ENCODE measurements at places on chromosomes 3 and 15. TPM values are rescaled to one million over a fixed set of nuclear protein-coding genes. Genes with fewer than 3 reads are reported as not detected.

GRCh38 chr15:62365795-62366442 lies 200.8 kb upstream of the C2CD4B start:
- DNase-seq, result no peak
- no peaks in the 10 kb centered on the region for H3K27me3 ChIP-seq
- H3K27ac ChIP-seq, result no peak overlapping the region
- no peaks in the 10 kb centered on the region for H3K36me3 ChIP-seq

- no peaks in the 10 kb centered on the region for H3K27me3 ChIP-seq
- H3K27ac ChIP-seq, result no peak overlapping the region
- peak; percentile 61 for DNase-seq
- no peaks in the 10 kb centered on the region for H3K36me3 ChIP-seq
- H3K4me1 ChIP-seq, result no peaks in the 10 kb centered on the region
Observed at GRCh38 chr3:147816752-147817151, 407.6 kb downstream of the ZIC1 start.

DNA sequence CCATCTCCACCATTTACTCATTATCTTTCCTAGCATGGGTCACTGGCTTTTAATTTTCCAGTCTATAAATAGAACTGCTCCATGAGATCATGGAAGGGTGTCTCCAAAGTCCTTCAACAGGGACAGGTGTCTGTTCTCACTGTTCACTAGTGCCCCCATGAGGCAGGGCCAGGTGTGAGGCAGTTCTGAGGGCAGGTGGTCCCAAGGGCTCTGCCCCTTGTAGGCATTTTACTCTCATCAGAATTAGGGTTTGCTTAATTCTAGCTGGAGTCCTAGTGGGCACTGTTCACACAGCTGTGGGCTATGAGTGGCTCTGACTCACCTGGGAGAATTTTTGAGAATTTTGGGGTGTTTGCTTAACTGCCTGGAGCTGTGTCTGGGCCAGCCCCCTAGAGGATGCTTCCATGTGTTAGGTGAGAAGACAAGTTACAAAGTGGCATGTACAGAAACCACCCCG lies 248.0 kb upstream of the LYSMD4 start:
- no peak for DNase-seq
- no peak overlapping the region for H3K4me3 ChIP-seq
- no peaks in the 10 kb centered on the region for H3K27me3 ChIP-seq
- H3K36me3 ChIP-seq, result no peaks in the 10 kb centered on the region
- H3K27ac ChIP-seq, result no peak overlapping the region

DNA sequence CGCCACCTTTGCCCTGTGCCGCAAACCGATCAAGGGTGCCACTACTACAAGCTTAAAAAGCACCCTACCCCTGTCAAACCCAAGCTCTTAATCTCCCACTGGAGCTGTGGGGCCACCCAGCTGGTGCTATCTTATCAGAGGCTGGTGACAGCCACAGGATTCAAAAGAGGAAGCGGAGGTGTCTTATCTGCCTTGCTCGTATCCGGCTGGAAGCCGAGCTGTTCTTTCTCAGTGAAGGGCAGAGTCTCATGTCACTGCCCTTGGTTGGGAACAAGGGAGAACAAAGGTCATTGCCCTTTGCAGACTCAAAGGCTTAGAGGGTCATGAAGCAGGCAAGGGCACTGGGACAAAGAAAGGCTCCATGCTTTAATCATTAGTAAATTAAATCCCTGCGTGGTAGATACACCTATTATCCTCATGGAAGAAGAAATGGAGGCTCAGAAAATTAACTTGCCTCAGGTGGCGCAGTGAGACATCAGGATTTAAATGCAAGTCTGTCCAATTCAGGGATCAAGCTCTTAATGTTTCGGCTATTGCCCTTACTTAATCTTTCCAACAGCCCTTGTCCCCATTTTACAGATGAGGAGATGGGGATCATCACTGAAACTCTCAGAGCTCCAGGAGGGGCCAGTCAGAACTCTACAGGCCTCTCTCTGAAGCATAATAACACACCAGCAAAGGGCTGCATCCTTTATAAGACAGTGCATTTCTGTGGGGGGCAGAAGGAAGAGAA lies 360.0 kb upstream of the PROK2 start:
- no peak overlapping the region for H3K27ac ChIP-seq
- no peaks in the 10 kb centered on the region for H3K36me3 ChIP-seq
- DNase-seq, result no peak
- H3K27me3 ChIP-seq, result no peaks in the 10 kb centered on the region
- no peaks in the 10 kb centered on the region for H3K4me1 ChIP-seq
- H3K4me3 ChIP-seq, result no peak overlapping the region

GRCh38 chr15:72690938-72691337 lies 4.9 kb downstream of the BBS4 start:
- DNase-seq, result no peak
- H3K4me3 ChIP-seq, result no peak overlapping the region
- H3K36me3 ChIP-seq, result no peaks in the 10 kb centered on the region
- H3K4me1 ChIP-seq, result peaks cover 8% of the 10 kb centered on the region
- H3K27ac ChIP-seq, result no peak overlapping the region

GRCh38 chr3:184540777-184541681 lies 20.6 kb upstream of the EPHB3 start:
- H3K27ac ChIP-seq, result no peak overlapping the region
- no peak overlapping the region for H3K4me3 ChIP-seq
- no peaks in the 10 kb centered on the region for H3K4me1 ChIP-seq
- peaks cover 22% of the 10 kb centered on the region for H3K27me3 ChIP-seq

DNA sequence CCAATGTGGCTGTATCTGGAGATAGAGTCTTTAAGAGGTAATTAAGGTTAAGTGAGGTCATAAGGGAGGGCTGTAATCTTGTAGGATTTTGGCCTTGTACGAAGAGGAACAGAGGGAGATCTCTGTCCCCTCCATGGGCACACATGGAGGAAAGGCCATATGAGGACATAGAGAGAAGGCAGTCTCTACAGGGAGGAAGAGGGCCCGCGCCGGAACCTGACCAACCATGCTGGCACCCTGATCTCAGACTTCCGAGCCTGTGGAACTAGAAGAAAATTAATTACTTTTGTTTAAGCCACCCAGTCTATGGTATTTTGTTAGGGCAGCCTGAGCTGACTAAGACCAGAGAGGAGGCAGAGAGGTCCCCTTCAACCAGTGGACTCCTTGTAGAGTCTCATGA lies 17.7 kb upstream of the MRPS22 start:
- no peak overlapping the region for H3K27ac ChIP-seq

- DNase-seq, result no peak
- H3K4me1 ChIP-seq, result no peaks in the 10 kb centered on the region
- no peaks in the 10 kb centered on the region for H3K36me3 ChIP-seq
- H3K27ac ChIP-seq, result no peak overlapping the region
- H3K4me3 ChIP-seq, result no peak overlapping the region
- no peaks in the 10 kb centered on the region for H3K27me3 ChIP-seq
Observed at GRCh38 chr3:117126946-117127546, 417.5 kb downstream of the TUSC7 start.

Gene NMNAT3
- total RNA-seq, result 13.3 TPM

GRCh38 chr3:5116538-5116937 lies 5.6 kb upstream of the ARL8B start:
- no peak overlapping the region for H3K27ac ChIP-seq
- H3K36me3 ChIP-seq, result no peaks in the 10 kb centered on the region
- no peak overlapping the region for H3K4me3 ChIP-seq
- no peaks in the 10 kb centered on the region for H3K27me3 ChIP-seq
- DNase-seq, result peak; percentile 12
- H3K4me1 ChIP-seq, result no peaks in the 10 kb centered on the region

Gene IQCF5
- not detected for total RNA-seq

DNA sequence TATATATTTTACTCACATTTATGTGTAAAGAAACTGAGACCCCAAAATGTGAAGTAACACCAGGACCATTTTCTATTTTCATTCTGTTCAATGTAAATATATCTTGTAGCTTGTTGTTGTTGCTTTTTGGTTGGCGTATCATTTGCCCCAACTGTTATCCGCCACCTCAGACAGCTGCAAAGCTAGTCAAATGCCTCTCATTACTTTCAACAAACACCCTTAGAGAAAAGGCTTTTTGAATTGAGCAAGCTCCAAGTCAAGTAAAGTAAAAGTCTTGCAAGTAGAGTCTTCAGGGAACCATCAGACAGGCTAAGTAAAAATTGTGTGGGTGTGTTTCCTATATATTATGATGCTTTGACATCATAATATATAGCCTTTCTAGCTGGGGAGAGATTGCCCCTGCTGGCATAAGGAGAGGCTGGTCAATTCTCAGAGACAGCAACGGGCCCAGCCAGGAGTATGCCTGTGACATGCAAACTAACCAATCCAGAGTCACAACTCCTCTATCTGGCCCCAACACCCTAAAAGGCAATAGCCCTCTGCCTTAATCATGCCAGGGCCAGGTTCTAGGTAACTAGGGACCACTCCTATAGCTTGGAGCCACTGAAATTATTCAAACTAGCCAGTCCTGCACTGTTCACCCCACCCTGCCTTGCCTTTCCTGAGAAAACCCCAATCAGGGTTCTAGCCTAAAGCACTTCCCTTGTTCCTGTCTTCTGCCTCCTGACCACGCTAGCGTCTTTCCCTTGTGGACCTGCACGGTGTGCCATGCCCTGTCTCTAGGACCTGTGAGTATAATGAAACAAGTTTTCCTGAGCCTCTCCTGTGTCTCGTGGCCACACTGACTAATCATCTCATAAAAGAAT lies 75.6 kb downstream of the RAD18 start:
- no peaks in the 10 kb centered on the region for H3K27me3 ChIP-seq
- H3K4me1 ChIP-seq, result peaks cover 8% of the 10 kb centered on the region
- H3K4me3 ChIP-seq, result no peak overlapping the region
